PC-3 (cell line): ENCODE measurements at places on chromosomes 7 and 10. TPM values are rescaled to one million over a fixed set of nuclear protein-coding genes. Genes with fewer than 3 reads are reported as not detected.

DNA sequence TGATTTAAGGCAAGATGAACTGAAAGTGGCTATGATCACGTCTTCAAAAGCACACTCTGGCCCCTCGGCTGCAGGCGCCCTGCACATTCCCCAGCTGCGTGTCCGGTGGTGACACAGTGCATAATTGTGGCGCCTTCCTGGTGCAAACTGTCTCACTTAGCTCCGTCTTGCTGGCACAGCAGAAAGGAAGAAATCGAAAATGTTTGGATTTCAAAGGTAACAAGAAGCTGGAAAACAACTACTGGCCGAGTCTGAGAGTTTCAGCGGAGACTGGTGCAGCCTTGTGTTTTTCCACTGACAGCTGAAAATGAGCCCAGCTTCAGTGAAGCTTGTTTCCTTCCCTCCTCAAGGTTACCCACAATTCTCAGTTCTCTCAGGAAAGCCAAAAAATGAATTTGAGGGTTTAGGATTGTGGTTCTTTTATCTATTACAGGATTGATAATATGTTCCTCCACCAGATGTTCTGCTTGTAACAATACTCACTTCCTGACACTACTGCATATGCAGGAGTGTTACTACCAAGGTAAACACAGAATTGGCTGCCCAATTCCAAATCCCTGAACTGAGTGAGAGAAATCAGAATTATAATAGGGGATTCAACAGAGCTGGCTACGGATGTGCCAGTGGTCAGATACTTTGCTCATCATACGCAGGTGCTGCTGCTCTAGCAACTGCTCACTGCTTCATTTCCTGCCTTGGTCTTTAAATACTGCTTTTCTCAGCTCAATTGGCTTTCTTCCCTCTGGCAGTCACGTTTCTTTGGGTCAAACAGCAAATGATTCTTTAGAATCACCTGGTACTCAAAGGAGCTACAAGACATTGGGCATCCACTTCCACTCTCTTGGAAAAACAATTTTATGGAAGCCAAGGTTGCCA, 63.7 kb downstream of the TRUB1 start:
- no peak for DNase-seq
- no peaks in the 10 kb centered on the region for H3K27me3 ChIP-seq
- H3K4me3 ChIP-seq, result no peak overlapping the region
- no peak overlapping the region for H3K27ac ChIP-seq

DNA sequence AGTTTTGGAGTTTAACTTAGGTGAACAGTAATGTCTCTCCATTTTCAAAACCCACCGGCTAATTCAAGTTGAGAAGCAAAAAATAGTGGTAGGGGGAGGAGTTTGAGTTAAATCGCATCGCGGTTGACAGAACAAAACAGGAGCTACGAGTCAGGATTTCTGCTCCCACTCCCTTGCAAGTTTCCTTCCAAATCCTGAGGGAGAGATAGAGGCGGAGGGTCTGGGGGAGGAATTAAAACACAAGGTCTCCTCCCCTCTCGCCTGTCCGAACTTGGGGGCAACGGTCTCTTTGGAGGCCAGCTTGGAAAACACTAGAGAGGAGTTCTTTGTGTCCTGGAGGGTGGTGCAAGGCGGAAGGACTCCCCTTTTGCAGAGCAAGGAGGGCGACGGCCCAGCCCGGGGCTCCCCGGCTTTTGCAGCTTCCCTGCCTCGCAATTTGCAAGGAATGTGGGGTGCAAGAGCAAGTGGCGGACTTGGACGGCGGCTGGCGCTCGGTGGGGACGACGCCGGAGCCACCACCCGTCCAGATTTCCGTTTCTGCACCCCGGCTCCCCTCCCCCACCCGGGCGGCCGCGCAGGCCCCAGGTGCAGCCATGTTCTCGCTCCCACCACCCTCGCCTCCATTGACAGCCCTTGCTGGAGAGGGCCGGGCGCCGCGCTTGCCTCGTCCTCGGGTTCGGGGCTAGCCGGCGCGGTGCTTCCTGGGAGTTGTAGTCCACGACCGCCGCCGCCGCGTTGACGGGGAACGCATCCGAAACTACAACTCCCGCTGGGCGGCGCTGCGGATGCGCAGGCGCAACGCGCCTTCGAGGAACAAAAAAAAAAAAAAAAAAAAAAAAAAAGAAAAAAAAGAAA, 454 bp upstream of the GTF2I start:
- H3K27ac ChIP-seq, result peak overlapping the region; percentile 82
- no peaks in the 10 kb centered on the region for H3K36me3 ChIP-seq
- peak overlapping the region; percentile 95 for H3K4me3 ChIP-seq
- no peaks in the 10 kb centered on the region for H3K27me3 ChIP-seq

- H3K4me1 ChIP-seq, result no peaks in the 10 kb centered on the region
- H3K36me3 ChIP-seq, result peaks cover 90% of the 10 kb centered on the region
- H3K4me3 ChIP-seq, result 0 out of 2 replicates have a peak overlapping the region, but pooled peaks have one; percentile 11
- H3K27ac ChIP-seq, result no peak overlapping the region
These were observed 8.7 kb downstream of the ZNF37A start for GRCh38 chr10:38102880-38103279.

The MCM10 gene
- total RNA-seq, result 14.3 and 16.1 TPM in 2 replicates

DNA sequence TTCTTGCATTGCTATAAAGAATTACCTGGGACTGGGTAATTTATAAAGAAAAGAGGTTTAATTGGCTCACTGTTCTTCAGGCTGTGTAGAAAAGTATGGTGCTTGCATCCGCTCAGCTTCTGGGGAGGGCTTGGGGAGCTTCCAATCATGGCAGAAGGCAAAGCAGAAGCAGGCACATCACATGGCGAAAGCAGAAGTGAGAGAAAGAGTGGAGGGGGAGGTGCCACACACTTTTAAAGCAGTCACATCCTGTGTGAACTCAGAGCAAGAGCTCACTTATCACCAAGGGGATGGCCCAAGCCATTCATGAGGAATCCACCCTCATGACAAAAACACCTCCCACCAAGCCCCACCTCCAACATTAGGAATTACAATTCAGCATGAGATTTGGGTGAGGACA, 303.5 kb downstream of the OTUD1 start:
- no peak overlapping the region for H3K4me3 ChIP-seq
- H3K36me3 ChIP-seq, result no peaks in the 10 kb centered on the region
- H3K27ac ChIP-seq, result no peak overlapping the region
- DNase-seq, result no peak
- H3K27me3 ChIP-seq, result no peaks in the 10 kb centered on the region

DNA sequence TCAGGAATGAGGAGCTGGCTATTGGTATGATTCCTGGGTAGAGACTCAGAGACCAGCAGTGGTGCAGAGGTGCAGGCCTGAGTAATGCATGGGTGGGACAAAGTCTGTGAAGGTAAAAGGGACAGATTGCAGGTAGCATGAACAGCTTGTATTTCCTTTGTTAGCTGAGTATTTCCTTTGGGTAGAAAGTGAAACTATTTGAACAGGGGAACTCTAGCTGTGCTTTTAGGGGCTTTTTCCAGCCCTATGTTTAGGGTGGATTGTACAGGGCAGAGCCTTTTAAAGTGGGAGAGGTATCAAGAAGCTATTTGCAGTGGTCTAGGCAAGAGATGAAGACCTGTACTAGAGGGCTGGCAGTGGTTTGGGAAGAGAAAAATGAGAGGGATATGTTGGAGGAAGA, 739.9 kb downstream of the REEP3 start:
- no peaks in the 10 kb centered on the region for H3K27me3 ChIP-seq
- no peaks in the 10 kb centered on the region for H3K4me1 ChIP-seq
- H3K27ac ChIP-seq, result no peak overlapping the region
- H3K36me3 ChIP-seq, result no peaks in the 10 kb centered on the region
- DNase-seq, result no peak

The PTPRE gene
- 3.1 and 5.0 TPM in 2 replicates for total RNA-seq

The TRIM74 gene
- total RNA-seq, result 0.23 TPM in 1 of 2 replicates, not detected in the other

DNA sequence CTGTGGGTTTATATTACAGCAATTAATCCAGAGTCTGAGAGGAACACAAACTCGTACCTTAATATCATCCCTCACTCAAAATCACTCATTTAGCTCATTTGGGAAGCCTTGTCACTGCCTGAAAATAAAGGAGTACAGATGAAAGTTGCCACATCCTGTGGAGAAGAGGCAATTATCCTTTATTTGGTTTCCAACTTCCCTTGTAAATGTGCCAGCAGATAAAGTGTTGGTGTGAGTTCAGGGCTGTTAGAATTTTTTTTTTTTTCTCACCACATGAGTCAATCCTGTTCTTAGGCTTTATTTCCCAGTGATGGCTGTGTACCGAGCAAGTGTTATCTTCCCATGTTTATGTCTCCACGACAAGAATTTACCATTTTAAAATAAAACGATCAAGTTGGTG, 99.0 kb upstream of the SMIM30 start:
- H3K36me3 ChIP-seq, result no peaks in the 10 kb centered on the region
- no peak for DNase-seq
- no peaks in the 10 kb centered on the region for H3K27me3 ChIP-seq

DNA sequence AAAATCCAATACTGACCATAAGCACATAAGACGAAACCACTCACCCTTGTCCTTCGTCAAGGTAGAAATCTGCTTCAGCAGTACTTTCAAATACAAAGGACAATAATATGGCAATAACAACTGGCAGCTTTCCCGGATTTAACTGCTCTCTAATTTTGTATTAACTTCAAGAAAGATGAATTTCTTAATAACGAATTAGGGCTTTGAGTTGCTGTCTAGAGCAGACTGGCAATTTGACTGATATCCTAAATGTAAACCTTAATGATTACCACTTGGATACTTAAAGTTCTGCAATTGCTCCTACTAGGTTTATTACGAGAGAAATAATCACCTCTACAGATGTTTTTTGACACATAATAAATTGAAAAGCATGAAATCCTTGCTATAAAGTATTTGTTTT, 418.7 kb downstream of the MAGI2 start:
- H3K27me3 ChIP-seq, result no peaks in the 10 kb centered on the region
- no peak for DNase-seq
- no peaks in the 10 kb centered on the region; the same call in 1 of the 2 replicates for H3K4me1 ChIP-seq
- no peak overlapping the region for H3K27ac ChIP-seq

The HOXA2 gene
- 0.07 and 1.8 TPM in 2 replicates for total RNA-seq

The RPP38 gene
- 8.5 and 9.9 TPM in 2 replicates for total RNA-seq

The CACNB2 gene
- 0.07 TPM in 1 of 2 replicates, not detected in the other for total RNA-seq

GRCh38 chr7:157429001-157429679, 92.3 kb downstream of the DNAJB6 start:
- no peak for DNase-seq
- no peak overlapping the region for H3K4me3 ChIP-seq
- no peaks in the 10 kb centered on the region for H3K27me3 ChIP-seq
- H3K4me1 ChIP-seq, result peaks cover 9% of the 10 kb centered on the region; the same call in 1 of the 2 replicates
- H3K36me3 ChIP-seq, result no peaks in the 10 kb centered on the region
- H3K27ac ChIP-seq, result no peak overlapping the region

- no peaks in the 10 kb centered on the region for H3K4me1 ChIP-seq
- no peak overlapping the region for H3K4me3 ChIP-seq
- H3K36me3 ChIP-seq, result no peaks in the 10 kb centered on the region
- H3K27ac ChIP-seq, result no peak overlapping the region
These were observed 639.0 kb downstream of the AUTS2 start for GRCh38 chr7:70237256-70237655.

DNA sequence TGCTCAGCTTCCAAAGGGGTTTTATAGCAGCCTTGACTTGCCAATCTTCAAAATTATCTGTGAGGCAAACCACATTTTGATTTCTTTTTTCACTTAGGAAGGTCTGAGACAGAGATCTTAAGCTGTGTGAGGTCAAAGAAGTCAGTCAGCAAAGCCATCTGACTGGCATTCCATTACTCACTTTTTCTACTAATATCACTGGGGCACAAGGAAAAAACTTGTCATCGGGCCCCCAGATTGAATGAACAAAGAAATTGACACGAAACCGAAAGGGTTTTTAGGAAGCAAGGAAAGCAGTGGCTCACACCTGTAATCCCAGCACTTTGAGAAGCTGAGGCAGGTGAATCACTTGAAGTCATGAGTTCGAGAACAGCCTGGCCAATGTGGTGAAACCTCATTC, 78.5 kb upstream of the FRMD4A start:
- H3K36me3 ChIP-seq, result no peaks in the 10 kb centered on the region
- DNase-seq, result no peak
- H3K27ac ChIP-seq, result no peak overlapping the region
- H3K4me3 ChIP-seq, result no peak overlapping the region
- H3K4me1 ChIP-seq, result no peaks in the 10 kb centered on the region

- no peaks in the 10 kb centered on the region for H3K36me3 ChIP-seq
- H3K4me3 ChIP-seq, result no peak overlapping the region
- H3K4me1 ChIP-seq, result no peaks in the 10 kb centered on the region
- peaks cover 15% of the 10 kb centered on the region; the same call in 1 of the 2 replicates for H3K27me3 ChIP-seq
- no peak for DNase-seq
- H3K27ac ChIP-seq, result no peak overlapping the region
These were observed 27.3 kb upstream of the SFRP5 start for GRCh38 chr10:97798958-97799610.

The SYCE1 gene
- total RNA-seq, result not detected in 2 replicates

The UPK3B gene
- 3.0 and 10.7 TPM in 2 replicates for total RNA-seq

DNA sequence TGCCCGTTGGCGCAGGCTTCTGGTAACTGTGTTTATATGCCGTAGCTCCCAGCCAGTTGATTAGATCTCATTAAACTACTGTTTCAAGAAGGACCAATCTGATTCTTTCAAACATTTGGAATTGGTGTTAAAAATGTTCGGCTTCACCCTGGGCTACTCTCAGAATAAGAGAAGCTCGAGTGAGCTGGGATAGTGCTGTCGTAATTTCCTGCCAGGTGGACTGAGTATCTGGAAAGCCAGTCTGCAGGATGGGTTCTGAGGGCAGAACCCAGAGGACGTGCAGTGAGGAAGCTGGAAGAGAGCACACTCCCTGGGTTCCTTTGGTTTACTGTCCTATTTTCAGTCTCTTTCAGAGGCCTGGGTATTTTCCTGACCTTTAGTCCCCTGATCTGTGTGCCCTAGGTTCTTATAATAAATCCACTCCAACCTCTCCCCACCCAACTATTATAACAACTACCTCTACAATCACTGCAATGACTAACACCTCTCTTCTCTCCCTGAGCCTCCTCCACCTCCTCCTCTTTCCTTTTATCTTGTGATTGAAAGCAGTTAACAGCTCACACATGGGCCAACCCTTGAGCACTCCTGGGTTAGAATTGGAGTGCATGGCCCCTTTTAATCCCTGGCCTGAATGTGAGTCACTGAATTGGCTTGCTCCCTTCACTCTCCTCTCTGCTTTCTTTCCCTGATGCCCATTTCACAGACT, 63.0 kb downstream of the AOAH start:
- H3K36me3 ChIP-seq, result no peaks in the 10 kb centered on the region
- DNase-seq, result peak; percentile 55
- peak overlapping the region; percentile 12 for H3K27ac ChIP-seq

GRCh38 chr10:7027913-7028808, 382.7 kb downstream of the SFMBT2 start:
- H3K27ac ChIP-seq, result no peak overlapping the region
- no peaks in the 10 kb centered on the region for H3K36me3 ChIP-seq
- peak; percentile 22 for DNase-seq
- no peaks in the 10 kb centered on the region for H3K27me3 ChIP-seq

DNA sequence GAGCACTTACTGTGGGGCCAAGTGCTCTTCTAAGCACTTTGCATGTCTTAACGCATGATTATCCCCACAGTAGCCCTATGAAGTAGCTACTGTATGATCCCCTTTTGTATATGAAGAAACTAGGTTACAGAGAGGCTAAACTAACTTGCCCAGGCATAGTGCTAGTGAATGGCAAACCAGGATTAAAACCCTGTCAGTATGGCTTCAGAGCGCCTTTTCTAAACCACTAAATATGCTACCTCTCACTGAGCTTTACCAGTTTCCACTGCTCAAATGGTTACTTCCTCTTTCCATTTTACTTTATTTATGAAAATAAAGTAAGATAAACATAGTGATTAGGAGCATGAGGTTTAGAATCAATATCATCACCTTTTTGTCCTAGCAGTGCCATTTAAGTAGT, 73.6 kb downstream of the PODXL start:
- no peaks in the 10 kb centered on the region for H3K27me3 ChIP-seq
- H3K36me3 ChIP-seq, result 0 out of 2 replicates have a peak, but pooled peaks cover 2% of the 10 kb centered on the region
- DNase-seq, result no peak
- H3K27ac ChIP-seq, result no peak overlapping the region
